Thoracic aorta (tissue), 2 donors: ENCODE measurements at places on chromosomes 3 and 15.

DNA sequence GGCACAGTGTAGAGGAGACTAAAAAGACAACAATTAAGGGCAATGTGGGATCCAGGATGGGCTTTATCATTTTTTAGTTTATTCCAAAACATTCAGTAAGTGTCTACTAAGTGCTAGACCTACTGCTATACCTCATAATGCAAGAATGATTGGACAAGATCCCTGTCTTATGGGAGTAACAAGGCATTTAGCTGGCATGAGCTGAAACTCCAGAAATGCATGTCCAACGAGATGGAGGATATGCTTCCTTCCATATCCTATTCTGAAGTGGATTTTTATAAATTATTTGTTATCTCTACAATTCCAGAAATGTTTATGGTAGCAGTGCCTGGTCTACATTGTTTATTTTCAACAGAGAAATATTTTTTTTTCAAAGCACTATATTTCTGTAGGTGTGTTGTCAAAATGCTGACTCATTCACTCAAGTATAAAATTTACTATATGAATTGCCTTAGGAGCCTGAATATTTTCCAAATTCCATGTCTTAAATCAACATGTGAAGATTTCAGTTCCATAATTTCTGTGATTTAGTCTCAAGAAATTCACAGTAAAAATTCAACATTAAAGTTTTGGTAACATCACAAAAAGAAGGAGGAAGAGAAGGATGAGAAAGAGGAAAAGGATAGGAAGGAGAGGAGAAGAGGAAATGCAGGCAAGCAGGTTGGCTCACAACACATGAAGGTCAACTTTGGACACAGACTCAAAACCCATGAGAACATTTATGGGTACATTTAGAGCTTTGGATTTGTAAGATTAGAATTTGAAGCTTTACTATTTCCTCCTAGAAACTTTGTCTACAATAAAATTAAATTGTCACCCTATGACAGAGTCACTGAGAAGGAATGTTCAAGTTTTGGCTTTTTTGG is 88.6 kb downstream of the P3H2 start:
- DNase-seq, result no peak

GRCh38 chr15:71685420-71685993 is 124.8 kb upstream of the NR2E3 start:
- no peak for DNase-seq

- no peak for DNase-seq
Observed at GRCh38 chr3:119695480-119695879, 7.3 kb upstream of the CFAP91 start.

DNA sequence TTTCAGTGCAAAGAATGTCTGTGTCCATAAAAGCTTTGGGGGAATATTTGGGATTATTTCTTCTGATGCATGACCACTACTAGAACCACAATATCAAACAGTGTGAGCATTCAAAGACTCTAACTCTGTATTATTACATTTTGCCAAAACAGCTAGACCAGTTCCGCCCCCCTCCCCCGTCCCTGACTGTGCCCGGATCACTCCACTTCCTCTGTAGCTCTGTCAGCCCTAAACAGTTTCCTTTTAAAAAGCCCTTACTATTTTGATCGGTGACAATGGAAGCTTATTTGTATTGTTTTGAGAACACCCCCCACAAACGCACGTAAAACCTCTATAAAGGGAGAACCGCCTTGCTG is 36.6 kb upstream of the EPHB3 start:
- no peak for DNase-seq

- DNase-seq, result no peak
Observed at GRCh38 chr3:116048991-116049390, 396.3 kb downstream of the LSAMP start.

GRCh38 chr3:49454458-49454857 is 15.6 kb upstream of the DAG1 start:
- no peak for DNase-seq

GRCh38 chr15:47616876-47617275 is 100.4 kb upstream of the SEMA6D start:
- no peak for DNase-seq

- DNase-seq, result no peak
Observed at GRCh38 chr15:82127581-82127980, 81.8 kb upstream of the MEX3B start.

DNA sequence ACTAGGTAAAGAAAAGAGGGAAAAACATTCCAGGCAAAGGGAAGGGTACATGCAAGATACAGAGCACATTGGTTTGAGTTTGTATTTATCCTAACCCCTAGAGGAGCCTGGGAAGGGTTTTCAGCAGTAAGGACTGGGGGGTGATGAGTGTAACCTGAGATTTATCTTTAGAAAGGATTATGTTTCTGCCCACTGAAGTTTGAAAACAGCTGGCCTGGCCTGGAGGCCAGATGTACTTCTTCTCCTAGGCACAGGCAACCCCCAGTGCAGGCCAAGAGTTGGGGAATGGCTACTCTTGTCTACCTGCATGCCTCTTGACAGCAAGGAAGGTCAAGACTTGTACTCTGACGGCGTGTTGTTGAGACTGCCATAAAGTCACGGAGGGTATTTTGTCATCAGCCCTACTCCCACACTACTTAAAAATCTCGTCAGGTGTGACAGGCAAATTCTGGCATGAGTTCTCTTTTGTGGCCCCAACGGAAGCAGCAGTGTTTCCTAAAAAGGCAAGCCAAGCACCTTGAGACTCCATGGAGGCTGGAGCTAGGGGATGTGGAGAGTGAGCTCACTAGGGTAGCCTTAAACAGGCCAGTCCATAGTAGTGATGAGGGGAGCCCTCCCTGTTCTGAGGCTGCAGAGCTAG is 241.5 kb upstream of the WNT5A start:
- no peak for DNase-seq

DNA sequence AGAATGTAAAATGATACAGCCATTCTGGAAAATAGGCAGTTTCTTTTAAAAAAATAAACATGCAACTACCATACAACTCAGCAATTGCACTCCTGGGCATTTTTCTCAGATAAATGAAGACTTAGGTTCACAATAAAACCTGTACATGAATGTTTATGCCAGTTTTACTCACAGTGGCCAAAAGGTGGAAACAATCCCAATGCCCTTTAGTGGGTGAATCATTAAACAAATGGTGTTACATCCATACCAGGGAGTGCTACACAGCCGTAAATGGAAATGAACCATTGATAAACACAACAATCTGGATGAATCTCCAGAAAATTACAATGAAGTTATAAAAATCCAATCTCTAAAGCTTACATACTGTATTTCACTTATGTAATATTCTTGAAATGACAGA is 140.3 kb downstream of the ADAMTSL3 start:
- DNase-seq, result no peak

DNA sequence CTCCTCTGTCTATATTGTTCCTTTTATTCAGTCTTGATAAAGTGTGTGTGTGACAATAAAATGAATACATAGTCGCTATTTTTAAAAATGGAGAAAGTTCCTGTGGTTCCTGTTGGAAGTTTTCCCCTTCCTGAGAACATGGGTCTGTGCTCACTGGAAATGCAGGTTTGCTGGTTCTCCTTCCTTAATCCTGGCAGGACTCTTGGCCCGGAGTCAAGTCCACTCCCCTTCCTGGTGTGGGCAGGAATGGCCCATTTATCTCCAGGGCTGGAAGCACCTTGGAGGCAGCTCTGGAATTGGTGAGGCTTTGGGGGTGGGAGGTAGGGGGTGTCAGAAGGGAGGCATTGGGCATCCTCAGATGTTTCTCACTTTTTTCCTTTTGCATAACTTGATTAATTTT is 30.1 kb downstream of the FOXL2 start:
- DNase-seq, result no peak

DNA sequence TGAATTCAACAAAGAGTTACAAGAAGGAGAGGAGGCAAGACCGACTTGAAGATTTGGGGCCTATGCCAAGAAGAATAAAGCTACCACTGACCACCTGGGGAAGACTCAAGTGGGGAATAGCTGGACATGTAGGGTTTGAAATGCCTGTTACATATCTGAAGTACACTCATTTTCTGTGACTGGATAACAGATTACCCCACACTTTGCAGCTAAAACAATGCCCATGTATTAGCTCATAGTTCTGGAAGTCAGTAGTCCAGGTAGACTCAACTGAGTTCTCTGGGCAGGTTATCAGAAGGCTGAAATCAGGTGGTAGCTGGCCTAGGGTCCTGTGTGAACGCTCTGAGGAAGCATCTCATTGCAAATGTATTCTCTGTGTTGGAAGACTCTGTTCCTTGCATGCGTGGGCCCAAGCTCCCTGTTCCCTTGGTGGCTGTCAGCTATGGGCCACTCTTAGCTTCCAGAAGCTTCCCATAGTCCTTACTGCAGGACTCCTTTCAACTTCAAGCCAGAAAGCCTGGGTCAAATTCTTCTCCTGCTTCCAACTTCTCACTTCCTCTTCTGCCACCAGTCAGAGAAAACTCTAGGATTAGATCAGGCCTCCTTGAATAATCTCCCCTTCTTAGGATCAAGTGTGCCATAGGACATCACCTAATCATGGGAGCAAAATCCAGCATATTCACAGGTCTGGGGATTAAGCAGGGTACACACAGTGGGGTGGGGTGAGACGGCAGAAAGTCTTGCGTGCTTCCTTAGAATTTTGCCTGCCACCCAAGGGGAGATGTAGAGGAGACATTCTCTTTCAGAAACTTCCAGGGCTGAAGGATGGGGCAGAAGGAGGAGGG is 187.8 kb downstream of the SHQ1 start:
- no peak for DNase-seq
